Stimulated activated CD4-positive, alpha-beta T cell treated with anti-CD3 and anti-CD28 coated beads, Interleukin-12 subunit alpha, Interleukin-12 subunit beta, amount 100 ng/mL, for 48 hours (primary cell): ENCODE measurements at places on chromosomes 6 and 20.

DNA sequence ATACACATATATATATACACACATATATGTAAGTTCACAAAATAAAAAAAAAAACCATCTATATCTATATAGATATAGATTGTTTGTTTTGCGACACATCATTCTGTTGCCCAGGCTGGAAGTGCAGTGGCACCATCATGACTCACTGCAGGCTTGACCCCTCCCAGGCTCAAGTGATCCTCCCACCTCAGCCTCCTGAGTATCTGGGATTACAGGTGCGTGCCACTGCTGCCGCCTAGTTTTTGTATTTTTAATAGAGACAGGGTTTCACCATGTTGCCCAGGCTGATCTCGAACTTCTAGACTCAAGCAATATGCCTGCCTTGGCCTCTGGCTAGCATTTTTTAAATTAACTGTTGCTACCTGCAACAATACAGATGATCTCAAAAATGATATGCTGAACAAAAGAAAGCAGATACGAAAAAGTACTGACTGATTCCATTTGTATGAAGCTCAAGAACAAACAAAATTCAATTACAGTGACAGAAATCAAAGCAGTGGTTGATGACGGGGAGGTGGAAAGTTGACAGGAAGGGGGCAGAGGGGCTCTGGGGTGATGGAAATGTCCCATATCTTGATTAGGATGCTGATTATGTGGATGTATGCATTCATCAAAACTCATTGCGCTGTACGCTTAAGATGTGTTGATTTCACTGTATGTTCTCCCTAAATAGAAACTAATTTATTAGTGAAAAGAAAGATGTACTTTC, 49.6 kb downstream of the ATXN1 start:
- DNase-seq, result no peak

DNA sequence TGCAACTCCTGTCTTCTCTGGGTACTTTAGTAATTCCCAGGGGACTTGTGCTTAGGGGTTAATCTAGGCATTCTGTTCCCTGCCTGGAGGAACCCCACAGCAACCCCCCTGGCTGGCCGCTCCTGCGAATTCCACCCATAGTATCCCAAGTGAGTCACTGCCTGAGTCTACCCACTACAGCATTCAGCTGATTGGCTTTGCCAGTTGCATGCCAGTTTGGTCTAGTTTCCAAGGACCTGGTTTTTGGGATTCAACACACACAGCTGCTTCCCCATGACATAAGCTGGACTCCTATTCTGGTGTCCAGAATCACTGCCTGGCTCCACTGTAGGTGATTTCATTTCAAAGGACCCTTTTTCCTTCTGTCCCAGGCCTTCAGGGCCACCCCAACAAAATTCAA, 40.3 kb downstream of the PLCG1 start:
- no peak for DNase-seq

DNA sequence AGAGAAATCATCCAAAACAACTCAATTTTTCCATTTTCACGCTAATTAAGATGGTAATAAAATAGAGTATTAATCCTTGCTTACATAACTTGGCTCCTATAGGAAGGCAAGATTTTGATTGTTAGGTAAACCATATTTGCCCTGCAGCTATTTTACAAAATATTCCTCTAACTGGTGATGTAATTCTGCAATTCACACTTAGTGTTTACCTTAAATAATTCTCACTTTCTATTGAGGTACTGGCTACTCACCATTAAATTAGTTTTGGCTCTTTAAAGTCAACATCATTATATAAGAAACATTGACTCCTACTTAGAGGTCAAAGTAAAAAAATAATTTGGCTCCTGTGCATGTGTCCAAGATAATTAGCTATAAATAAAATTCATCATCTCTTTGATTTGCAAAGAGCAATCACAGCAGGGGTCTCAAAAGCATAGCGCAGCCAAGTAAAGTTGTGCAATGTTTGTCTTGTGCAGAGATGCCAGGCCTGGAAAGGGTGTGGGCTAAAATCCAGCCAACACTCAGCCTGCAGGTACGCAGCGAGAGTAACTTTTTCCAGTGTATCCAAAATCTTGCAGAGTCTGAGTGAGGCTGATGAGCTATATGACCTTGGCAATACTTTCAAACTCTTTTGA, 501.2 kb downstream of the MMUT start:
- DNase-seq, result no peak

DNA sequence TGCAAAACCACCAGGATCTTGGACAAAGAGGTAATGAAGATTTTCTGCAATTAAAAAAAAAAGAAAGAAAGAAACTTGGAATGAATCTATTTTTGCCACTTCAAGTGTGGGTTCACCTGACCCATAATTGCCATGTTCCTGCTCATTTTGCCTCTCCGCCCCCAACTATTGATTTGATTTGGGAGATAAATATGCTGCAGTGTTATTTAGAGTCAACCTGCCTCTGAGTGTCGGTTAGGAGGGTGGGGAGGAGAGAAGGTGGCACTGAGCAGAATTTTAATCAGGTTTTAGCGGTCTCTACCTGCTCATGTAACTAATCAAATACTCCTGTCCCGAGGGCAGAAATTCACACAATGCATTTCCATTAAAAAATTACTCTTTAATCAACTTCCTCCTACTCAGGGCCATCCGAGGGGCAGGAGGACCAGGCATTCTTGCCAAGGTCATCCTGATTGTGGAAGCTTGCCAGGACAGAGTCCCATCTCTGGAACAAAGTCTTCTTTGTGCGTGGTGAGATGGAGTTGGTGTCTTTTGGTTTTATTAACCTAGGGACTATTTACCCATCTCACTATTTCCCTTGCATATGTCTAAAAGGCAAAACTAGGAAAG, 300.1 kb downstream of the CDH26 start:
- DNase-seq, result no peak

DNA sequence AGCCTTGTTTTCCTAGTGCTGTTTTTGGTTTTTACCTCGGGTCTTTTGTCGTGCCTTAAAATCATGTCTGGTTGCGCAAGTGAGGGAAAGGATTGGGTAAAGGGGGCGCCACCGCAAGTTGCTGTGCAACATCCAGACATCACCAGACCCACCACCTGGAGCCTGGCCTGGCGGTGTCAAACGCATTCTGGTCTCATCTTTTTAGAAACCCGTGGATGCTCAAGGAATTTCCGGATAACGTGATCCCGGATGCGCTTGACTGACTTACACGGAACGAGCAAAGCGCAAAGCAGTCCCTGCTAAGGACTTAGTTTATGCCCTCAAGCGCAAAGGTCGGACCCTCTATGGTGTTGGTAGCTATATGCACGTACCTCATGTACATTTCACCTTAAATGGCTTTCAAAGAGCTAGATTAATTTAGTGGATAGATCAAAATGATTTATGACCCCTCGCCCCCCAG, 105.2 kb downstream of the OR2B2 start:
- DNase-seq, result no peak

DNA sequence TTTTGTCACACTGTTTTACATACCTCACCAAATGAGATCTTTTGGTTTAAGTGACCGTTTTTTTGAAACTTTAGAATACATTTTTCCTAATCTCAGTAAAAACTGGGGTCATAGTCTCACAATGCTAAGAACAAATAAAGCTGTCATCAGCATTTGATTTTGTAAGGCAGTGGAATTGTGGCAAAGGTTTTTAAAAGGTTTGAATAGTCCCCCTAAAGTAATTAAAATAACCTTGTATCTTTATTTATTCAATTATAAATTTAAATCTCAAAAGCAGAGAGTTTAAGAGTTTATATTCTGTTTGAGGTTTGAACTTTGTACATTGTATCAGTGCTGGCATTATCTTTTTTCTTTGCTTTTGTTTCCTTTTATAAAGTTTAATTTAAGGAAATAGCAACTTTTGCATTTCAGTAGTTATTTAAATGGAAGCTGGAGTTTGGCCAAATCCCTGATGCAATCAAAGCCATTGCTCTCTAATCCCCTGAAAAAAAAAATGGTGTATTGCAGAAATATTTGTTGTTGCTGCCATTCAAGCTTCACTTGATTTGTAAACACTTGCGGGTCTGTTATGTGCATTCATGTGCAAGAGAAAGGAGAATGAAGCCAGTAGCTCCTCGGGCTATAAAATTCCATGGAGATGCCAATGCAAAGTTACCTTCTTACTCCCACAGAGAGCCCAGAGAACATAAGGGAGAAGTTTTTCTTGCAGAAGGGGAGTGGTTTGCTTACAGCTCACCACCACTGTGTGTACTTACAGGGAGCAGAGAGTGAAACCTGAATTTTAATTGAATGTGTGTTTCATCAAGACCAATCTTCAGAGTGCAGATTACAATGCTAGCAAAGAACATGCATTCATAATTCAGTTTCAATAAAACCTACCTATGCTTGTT, 391.8 kb downstream of the ARHGAP18 start:
- no peak for DNase-seq

GRCh38 chr20:23049201-23050075, at the start of gene THBD:
TSS of gene THBD (minus strand) at chr20:23049672. CDS start at chr20:23049504, 168 bp downstream.
- DNase-seq, result no peak

- no peak for DNase-seq
Observed at GRCh38 chr6:131519670-131520436, 53.2 kb upstream of the ARG1 start.

- DNase-seq, result no peak
Observed at GRCh38 chr6:108091288-108091687, 16.7 kb upstream of the OSTM1 start.

DNA sequence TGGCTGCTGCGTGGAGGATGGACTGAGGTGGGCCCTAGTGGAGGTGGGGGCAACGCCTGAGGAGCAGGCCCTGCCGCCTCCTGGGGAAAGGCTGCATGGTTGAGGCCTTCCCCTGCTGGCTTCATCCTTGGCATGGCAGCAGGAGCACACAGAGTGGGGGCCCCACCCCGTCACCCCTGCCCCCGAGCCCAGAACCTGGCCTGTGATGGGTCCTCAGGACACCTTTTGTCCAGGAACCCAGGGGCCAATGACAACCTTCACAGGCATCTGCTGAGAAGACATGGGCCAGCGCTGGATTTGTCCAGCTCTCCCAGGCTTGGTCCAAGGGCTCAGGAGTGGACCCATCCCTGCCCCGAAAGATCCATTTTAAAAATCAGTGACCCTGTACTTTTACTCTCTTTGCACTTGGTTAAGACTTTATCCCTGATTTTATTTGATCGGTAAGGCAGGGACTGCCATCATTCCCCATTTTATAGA, 575 bp upstream of the SLC17A9 start:
- DNase-seq, result no peak

DNA sequence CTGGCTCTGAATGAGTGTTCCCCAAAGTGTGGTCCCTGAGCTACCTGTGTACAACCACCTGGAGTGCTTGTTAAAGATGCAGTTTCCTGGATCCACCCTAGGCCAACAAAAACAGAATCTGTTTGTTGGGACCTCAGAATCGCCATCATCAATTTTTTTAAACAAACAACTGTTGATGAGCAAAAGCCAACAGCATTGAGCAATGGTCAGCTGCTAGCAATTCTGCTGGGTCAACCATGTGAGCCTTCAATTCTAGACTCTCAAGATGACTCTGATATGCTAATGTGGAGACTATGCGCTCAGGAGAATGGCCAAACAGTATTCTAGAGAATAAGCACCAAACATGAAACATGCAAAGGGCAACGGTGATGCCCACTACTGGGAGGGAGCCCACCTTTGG, 64.4 kb upstream of the IYD start:
- DNase-seq, result no peak

- DNase-seq, result no peak
Observed at GRCh38 chr6:17042422-17043147, 59.3 kb upstream of the STMND1 start.

DNA sequence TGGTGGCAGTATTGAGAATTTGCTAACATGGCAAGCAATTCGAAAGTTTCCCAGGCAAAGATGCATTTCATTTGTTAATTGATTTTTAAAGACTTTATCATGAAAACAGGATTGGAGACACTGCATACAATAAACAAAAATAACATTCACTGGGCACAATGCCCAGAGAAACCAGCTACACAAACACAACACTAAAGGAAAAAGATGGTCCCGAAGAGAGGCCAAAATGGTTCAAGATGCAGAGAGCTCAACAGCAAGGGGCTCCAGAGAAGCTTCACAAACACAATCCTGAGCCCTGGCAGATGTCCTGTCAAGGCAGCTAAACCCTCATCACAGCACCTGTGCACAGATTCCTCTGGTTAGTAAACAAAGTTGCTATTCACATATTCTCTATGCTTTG, 79.3 kb downstream of the INSM1 start:
- DNase-seq, result no peak

DNA sequence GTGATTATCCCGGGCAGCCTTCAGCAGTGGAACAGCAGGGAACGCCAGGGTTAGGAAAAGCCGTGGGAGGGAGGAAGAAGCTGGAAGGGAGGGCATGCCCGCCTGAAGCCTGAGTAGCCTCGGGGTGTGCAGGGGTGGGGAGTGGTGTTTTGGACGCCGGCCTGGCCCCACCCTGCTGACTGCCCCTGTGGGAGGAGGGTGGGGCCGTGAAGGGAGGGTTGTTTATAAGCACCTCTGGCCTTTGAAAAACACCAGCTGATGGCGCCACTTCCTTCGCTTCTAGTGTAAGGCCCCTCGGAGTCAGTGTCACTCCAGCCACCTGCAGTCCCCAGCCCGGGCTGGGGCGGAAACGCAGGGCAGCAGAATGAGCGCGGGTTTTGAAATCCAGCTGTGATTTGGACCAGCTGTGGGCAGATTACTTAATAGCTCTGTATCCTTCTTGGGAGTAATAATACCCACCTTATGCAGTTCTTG, 52.8 kb upstream of the BMP6 start:
- no peak for DNase-seq

- no peak for DNase-seq
Observed at GRCh38 chr6:97067045-97067444, 142.5 kb downstream of the KLHL32 start.

GRCh38 chr20:45187693-45188092, 13.0 kb downstream of the PI3 start:
- DNase-seq, result no peak

GRCh38 chr20:16828666-16829305, 80.6 kb downstream of the OTOR start:
- DNase-seq, result no peak

DNA sequence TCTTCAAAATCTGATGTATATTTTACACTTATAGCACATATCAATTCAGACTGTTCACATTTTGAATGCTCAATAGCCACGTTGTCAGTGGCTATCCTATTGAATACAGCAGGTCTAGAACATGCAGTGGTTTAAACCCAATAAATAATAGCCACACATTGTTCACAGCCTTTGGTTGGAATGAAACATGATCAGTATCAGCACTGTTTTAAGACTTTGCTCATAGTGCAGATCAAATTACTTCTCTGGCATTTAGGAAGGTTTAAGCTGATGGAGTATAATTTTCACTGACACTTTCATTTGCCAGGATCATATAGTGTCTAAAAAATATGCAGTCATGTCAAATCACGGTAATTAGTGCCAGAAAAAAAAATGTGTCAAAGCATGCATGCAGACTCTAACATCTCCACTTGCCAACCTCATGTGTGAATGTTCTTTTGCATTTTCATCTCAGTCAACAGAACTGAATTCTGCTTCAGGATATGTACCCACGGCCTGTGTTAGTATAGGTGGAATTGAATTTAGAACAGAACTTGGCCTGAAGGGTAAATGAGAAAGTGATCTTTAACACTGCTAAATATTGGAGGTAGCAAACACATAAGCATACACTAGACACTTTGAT, 184.1 kb downstream of the SLC24A3 start:
- no peak for DNase-seq

DNA sequence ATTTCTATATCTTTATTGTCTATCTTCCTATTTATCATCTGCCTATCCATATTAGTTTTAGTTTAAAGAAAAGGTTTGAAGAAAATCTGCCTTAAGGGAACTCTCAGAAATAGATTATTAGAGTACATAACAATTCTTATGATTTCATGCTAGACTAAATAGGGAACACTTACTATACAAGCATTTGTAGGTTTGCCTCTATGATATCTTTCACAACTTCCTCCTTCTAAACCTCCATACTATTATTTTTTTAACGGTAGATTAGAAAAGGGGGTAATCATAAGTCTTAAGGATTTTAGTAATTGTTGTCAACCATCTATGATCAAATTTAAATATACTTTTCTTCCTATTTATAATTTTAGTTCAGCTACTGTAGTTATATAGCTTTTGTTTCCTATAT, 11.6 kb upstream of the DSE start:
- DNase-seq, result no peak
